Tracheal epithelial cell (primary cell): ENCODE measurements at places on chromosomes 1 and 21. TPM values are rescaled to one million over a fixed set of nuclear protein-coding genes. Genes with fewer than 3 reads are reported as not detected.

The DRAXIN gene
- under 0.01 TPM in 1 of 2 replicates, not detected in the other for total RNA-seq

The TENT5C gene
- 0.21 and 0.24 TPM in 2 replicates for total RNA-seq

The RUNX3 gene
- 0.48 and 0.85 TPM in 2 replicates for total RNA-seq

The KCNJ15 gene
- 10.2 and 36.9 TPM in 2 replicates for total RNA-seq

The MX2 gene
- total RNA-seq = 0.21 and 0.24 TPM in 2 replicates

The C21orf58 gene
- total RNA-seq = 0.85 and 2.2 TPM in 2 replicates

The CD84 gene
- not detected in 2 replicates for total RNA-seq

The APOBEC4 gene
- not detected in 2 replicates for total RNA-seq

The FAM177B gene
- 0.21 TPM in 1 of 2 replicates, not detected in the other for total RNA-seq

The LCE1F gene
- total RNA-seq = not detected in 2 replicates

The RGS8 gene
- not detected in 2 replicates for total RNA-seq

The KIFAP3 gene
- 16.6 and 17.9 TPM in 2 replicates for total RNA-seq

The HJV gene
- not detected in 2 replicates for total RNA-seq

The NPHS2 gene
- not detected in 2 replicates for total RNA-seq

The CCDC17 gene
- total RNA-seq = 0.64 and 1.2 TPM in 2 replicates

The SLC25A33 gene
- 6.0 and 6.2 TPM in 2 replicates for total RNA-seq

The MIXL1 gene
- total RNA-seq = not detected in 2 replicates

The ITGB2 gene
- total RNA-seq = 1.7 and 3.6 TPM in 2 replicates

The S100A1 gene
- total RNA-seq = not detected in 2 replicates
